ENCODE measurements at places on chromosomes 6 and 20. TPM values are rescaled to one million over a fixed set of nuclear protein-coding genes. Genes with fewer than 3 reads are reported as not detected.

GRCh38 chr6:150894935-150895552 is 29.5 kb downstream of the MTHFD1L start:
- DNase-seq: peak; percentile 62

DNA sequence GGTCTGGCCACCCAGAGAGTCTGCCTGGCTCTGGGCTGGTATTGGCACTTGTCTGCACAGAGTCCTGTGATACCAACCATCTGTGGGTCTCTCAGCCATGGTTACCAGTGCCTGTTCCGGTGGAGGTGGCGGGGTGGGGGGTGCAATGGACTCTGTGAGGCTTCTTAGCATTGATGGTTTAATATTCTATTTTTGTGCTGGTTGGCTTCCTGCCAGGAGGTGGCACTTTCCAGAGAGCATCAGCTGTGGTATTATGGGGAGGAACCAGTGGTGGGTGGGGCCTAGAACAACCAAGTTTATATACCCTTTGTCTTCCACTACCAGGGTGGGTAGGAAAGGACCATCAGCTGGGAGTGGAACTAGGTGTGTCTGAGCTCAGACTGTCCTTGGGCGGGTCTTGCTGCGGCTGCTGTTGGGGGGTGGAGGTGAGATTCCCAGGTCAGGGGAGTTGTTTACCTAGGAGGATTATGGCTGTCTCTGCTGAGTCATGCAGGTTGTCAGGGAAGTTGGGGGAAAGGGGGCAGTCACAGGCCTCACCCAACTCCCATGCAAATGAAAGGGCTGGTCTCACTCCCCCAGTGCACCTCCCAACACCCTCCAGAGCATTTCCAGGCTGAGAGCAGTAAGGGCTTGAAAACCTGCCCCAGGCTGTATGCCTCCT is 117.5 kb downstream of the FLRT3 start:
- DNase-seq: no peak

- DNase-seq: peak; percentile 50
Measured at GRCh38 chr6:129140526-129140925, 257.6 kb downstream of the LAMA2 start.

- DNase-seq: no peak
Measured at GRCh38 chr6:154849475-154849874, 116.3 kb downstream of the SCAF8 start.

DNA sequence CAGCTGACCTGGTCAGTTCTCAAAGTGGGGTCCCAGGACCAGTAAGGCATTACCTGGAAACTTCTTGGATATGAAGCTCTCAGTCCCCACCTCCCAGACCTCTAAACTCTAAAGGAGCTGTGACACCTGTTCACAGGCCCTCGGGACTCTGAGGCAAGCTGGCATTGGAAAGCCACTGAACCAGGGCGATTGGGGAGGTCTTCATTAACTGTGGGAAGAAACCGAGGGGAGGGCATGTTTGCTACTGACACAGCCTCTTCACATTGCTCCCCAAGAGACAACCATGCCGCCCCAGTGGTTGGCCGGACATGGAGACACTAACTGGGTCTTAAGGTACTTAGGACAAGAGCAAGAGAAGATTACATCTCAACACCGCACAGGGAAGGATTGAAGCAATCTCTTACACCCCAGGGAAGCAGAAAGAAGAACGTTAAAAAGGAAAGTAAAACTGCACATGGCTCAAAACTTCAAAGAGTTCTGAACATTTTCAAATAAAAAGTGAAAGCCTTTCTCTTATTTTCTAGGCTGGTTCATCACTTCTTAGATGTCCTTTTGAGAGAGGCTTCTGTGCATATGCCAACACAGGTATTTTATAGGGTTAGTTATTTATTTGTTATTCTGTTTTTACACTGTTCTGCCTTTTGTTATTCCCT is 210.0 kb upstream of the CST7 start:
- DNase-seq: no peak

MTFR2 gene
- total RNA-seq: 0.72 TPM

DNA sequence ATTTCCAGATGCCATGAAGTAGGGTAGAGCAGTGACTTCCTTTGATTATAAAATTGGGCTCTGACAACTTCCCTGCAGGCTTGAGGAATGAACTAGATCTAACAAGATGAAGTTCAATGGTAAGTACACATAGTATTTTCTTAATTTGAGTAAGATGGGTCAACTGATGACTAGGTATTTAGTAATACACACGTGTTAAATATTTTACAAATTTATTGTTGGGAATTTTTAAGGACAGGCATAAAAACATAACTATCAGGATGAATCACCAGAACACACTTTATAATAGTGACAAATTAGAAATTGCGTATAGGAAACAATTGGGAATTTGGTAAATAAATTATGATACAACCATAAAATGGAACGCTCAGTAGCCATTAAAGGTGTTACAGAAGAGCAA is 762.4 kb upstream of the SLC35B3 start:
- no peak for DNase-seq

DNA sequence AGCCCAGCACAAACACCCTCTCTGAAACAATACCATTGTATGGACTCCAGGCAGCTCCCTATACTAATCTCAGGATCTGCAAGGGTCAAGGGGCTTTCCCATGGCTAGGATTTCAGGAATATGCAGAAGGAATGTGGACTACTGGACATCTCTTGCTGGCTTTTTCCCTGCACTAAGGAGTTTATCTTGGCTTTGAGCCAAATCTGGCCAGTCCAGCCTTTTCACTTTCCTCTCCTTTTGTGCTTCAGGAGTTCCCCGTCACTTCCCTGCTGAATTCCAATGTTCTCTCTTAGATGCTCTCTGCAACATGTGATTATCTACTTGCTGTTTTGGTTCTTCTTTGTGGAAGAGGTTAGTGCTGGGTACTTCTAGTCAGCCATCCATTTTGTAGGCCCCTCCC is 568.2 kb downstream of the HDGFL1 start:
- DNase-seq: peak; percentile 49

GRCh38 chr6:143955971-143956370 is 52.1 kb downstream of the PLAGL1 start:
- DNase-seq: peak; percentile 23

SLC35D3 gene
- total RNA-seq: not detected

CTCFL gene
- total RNA-seq: not detected

DNA sequence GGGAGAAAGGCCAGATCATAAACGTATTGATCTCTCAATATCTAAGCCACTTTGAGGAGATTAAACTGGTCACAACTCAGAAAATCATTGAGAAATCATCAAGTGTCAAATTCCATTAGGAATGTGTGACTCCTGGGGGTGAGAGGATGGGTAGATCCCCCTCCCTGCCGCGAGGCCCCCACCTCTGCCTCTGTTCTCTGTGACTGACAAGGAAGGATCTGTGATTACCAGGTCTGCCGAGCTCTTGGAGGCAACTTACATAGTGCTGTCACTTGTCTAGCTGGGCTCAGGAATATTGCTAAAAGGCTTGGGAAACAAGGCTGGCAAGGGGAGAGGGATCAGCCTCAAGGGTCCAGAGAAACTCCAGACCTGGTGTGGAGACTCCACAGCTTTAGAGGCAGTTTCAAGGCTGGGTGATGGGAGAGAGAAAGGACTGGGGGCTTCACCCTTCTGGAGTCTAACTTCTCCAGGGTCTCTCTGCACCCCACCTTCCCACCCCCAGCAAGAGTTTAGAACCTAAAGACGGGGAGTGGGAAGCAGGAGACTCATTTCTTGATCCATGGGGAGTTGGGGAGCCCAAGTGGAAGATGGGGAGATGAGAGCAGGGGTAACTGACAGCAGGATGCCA is 11.6 kb upstream of the ARMC12 start:
- no peak for DNase-seq

GHRH gene
- total RNA-seq: not detected

HDGFL1 gene
- total RNA-seq: not detected

TMEM14A gene
- total RNA-seq: 18.5 TPM

FAM217A gene
- total RNA-seq: not detected

DNA sequence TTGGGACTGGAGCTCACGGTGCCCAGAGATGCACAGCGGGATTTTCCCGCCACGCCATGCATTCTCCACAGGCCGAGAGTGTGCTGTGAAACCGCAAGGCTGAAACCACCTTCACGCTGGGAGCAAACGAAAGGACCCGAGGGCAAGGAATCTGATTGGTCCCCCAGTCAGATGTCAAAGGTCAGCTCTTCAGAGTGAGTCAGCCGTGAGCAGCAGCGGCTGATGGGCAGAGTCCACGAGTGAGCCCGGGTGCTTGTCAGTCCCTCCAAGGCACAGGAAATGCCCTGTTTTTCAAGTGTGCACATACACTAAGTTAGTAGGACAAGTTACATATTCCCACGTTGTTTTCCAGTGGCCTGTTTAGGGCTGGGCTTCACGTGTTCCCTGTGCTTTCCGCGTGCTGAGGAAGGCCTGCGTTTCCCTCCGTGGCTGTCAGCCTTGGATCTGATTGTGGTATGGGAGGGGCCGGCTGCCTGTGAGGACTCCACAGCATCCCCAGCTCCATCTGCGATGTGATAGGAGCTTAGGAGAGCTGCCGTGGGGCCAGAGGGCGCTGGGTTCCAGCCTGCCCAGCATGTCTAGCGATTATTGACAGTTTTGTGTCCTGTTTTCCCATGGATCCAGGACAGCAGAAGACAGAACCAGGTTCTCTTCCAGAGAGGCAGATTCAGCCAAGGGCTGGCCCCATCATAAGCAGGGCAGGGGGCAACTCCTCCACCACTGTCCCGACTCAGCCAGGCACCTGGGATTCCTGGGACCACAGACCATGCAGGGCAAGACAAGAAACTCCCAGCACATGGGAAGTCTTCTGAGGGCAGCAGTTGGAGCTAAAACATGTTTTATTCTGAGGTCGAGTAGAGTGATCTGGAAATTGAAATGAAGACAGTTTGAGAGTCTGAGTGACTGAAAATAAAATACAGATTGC is 38.2 kb upstream of the FRMD1 start:
- no peak for DNase-seq

GRCh38 chr6:15150207-15150606 is 95.7 kb upstream of the JARID2 start:
- DNase-seq: no peak

TPX2 gene
- total RNA-seq: 72.2 TPM

RAE1 gene
- 32.8 TPM for total RNA-seq

NDUFAF4 gene
- 13.9 TPM for total RNA-seq

Measured in IMR-90 (cell line).